NCI-H2107 (cell line): ENCODE measurements at places on chromosomes 6 and 20.

DNA sequence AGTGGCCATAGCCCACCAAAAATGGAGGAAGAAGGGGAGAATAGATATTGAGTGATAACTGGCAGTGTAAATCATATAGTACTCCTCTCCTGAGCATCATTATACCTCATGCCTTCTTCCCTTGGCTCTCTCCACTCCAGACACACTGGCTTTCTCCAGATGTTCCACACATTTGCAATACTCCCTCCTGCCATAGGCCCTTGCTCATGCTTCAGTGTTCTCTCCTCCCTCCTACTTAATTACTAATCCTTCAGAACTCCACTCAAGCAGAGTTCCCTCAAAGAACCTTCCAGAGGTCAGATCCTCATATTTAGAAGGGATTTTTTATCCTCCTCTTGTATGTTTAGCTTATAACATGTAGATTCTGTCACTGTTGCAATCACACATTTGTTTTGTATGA lies 279.5 kb upstream of the SUPT3H start:
- DNase-seq, result no peak

GRCh38 chr6:30847971-30848436 lies 36.3 kb upstream of the DDR1 start:
- no peak for DNase-seq

DNA sequence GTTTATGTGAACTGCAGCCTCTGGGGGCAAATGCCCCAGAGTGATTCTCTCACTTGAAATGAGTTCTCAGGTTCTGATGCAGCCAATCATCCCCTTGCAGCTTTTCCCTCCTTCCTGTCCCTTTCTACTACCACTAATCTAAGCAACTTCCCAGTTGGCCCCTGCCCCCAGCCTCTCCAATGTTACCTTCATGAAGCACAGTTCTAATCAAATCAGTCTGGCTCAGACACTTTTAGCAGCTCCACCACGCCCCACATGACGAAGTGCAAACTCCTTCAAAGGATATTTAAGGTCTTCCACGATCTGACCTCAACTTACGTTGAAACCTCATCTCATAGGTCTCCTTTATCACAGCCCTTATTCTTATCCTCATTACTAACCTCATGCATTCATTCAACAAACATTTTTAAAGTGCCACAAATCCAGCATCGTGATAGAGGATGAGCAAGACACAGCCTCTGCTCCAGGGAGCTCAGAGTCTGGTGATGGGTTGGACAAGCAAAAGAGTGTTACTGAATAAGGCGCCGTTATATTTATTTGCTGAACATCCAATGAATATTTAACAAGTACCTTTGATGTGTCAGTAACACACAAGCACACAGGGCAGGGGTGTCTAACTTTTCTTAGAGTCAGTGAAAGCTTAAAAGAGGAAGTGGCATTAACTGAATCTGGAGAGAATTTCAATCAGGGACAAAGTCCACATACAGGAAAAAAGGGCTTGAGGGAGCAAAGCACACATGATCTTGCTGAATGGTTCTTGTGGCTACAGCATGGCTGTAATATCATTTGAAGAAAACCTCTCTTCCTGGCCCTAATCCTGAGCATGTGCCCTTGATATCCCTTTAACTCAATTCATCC lies 20.4 kb upstream of the DTNBP1 start:
- DNase-seq, result no peak

- no peak for DNase-seq
Measured at GRCh38 chr20:2559651-2560050, 23.3 kb downstream of the TMC2 start.

GRCh38 chr6:152846825-152847224 lies 96.2 kb downstream of the VIP start:
- DNase-seq, result no peak

DNA sequence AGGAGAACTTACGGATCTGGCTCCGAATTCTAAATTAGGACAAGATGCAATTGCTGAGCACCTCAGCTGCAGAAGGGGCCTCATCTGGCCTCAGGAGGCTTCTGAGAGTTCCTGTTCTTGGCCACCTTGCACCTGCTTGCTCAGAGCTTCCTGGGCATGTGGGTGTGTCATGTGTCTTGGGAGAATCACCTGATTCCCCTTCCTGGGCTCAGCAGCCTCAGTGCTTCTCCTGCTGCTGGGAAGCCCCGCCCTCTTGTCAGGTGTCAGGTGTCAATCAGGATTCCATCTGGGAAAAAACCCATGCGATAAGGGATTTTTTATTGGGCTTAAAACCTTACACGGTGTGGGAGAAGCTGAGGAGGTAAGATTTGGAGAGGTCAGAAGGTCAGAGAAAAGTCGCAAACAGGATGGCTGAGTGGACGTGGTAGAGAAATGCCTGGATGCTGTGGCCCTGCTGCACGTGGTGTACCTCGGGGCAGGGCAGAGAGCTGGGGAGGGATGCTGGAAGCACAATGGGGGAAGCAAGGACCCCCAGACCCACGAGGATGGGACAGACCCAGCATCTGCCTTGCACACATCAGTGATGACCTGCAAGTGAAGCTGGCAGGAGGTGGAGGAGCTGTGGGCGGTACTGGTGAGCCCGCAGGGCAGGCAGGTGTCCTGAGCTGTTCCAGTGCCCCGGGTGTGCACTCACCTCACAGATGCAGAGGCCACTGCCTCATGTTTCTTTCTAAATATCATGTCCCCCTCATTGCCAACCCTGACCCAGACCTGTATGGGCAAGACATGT lies 170.8 kb downstream of the CDH4 start:
- no peak for DNase-seq

DNA sequence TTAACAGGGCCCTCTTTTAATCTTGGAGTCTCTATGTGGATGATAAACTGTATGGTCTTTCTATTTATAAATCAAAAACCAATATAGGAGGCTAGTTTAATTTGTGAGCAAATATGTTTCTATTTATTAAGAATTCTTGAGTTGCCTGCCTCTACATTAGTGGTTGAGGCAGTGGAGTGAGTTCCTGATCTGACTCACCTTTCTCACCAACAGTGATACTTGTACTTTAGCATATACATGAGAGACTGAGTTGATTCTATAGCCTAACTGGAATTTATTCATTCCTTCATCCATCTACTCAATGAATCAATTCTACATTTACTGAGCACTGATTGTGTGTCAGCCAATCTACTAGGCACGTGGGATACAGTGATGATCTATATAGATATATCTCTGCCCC lies 126.9 kb downstream of the TRMT11 start:
- DNase-seq, result no peak

DNA sequence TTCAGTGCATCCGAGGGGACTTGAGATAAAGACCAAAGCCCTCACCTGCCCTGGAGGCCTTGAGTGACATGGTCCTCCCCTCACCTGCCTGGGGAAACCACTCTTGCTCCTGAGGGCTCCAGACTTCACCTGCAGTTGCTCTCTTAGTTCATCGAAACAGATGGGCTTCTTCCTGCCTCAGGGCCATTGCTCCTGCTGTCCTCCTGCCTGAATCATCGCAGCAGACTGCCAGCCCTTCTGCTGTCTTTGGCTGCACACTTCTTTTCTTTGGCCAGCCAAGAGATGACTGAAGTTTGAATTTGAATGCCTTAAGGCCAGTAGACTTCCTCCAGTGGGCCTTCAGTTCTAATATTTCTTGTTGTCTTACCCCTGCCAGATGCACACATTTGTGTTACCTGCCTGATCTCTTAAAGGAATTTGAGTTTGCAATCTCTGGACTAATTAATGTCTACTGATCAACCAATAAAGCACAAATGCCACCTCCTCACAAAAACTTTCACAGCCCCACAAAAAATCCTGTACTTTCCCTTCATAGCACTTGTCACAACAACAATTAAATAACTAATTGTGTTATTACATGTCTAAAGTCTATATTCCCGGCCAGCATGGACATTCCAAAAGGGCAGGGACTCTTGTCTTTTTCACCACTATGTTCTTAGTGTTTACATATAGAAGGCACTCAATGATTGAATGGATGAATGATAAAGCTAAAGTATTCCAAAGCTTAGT lies 56.7 kb upstream of the SGK1 start:
- DNase-seq, result no peak

DNA sequence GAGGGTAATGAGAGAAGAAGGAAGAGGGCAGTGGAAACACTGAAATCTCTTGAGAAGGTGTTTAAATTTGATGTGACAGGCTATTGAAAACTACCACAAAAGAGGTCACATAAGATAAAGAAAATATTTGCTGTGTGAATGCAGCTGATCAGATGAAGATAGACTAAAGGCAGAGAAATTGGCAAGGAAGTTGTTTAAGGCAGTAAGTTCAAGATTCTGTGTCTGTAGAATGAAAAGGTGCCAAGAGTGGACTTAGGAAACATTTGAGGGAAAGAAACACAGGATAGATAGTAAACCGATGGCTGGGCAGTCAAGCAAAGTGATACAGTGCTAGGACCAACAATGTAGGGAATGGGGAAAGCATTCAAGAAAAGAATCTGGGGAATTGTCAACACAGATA lies 332.3 kb upstream of the MARCKS start:
- DNase-seq, result no peak

DNA sequence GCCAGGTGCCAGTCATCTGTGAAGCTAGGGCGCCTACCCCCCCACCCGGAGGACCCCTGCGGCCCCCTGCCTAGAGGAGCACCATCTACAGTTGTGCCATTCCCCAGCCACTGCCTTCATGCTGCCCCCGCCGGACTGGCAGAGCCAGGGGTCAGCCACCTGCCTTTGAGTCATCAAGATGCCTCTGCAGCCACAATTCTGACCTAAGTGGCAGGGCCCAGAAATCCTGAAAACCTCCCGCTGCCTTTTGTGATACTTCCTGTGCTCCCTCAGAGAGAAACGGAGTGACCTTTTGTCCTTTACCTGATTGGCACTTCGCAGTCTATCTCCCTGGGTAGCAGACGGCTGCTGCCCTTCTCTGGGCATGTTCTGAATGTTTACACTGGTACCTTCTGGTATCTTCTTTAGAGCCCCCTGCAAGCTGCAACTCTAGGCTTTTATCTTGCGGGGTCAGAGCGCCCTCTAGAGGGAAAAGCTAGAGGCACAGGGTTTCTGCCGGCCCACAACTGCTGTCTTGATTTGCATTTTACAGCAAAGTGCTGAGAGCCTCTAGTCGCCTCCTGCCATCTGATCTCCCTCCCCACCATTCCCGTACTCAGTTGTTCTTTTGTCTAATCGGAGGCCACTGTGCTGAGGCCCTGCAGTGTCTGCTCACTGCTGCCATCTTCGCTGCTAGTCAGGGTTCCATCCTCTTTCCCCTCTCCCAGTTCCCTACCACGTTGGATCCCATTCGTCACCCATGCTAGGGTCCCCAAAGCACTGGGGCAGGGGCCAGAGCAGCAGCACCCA lies 26.9 kb downstream of the SPATA2 start:
- peak; percentile 73 for DNase-seq

DNA sequence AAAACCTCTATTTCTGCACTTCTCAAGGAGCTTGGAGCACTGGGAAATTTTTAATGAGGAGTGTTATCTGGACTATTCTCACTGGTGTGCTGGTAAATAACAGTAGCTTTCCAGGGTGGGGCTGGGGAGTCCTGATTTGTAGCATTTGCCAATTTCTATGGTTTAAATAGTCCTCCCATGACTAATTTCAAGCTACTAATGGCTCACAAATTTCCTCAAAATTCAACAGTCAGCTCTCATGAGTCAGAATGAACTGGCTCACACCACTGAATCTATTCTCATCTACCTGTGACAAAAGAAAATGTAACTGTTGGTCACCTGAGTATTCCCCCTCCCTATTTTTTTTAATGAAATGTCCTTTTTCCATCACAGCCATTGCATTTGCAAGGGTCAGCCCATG lies 449.6 kb downstream of the KIF16B start:
- DNase-seq, result no peak
